Thymus (tissue), 14 donors: ENCODE measurements at places on chromosomes 16 and 17.

- H3K4me1 ChIP-seq: peaks cover 29% of the 10 kb centered on the region
- no peak overlapping the region for H3K27ac ChIP-seq
- DNase-seq: no peak
- peaks cover 77% of the 10 kb centered on the region for H3K27me3 ChIP-seq
- H3K36me3 ChIP-seq: no peaks in the 10 kb centered on the region
- H3K4me3 ChIP-seq: no peak overlapping the region
Observed at GRCh38 chr16:2019921-2020831, 591 bp downstream of the NPW start.

GRCh38 chr17:67647482-67647881 is 70.3 kb upstream of the NOL11 start:
- DNase-seq: no peak
- no peak overlapping the region for H3K4me3 ChIP-seq
- no peaks in the 10 kb centered on the region for H3K27me3 ChIP-seq
- no peaks in the 10 kb centered on the region for H3K4me1 ChIP-seq
- H3K27ac ChIP-seq: no peak overlapping the region
- H3K36me3 ChIP-seq: no peaks in the 10 kb centered on the region

- DNase-seq: no peak
- H3K27ac ChIP-seq: peak overlapping the region; percentile 81
- no peaks in the 10 kb centered on the region for H3K36me3 ChIP-seq
Observed at GRCh38 chr16:88782454-88783390, 2.3 kb downstream of the PIEZO1 start.

- peak overlapping the region; percentile 41 for H3K27ac ChIP-seq
- H3K36me3 ChIP-seq: no peaks in the 10 kb centered on the region
- no peak for DNase-seq
- peaks cover 17% of the 10 kb centered on the region for H3K4me1 ChIP-seq
- no peaks in the 10 kb centered on the region for H3K27me3 ChIP-seq
- H3K4me3 ChIP-seq: no peak overlapping the region
Observed at GRCh38 chr16:31453255-31454204, 5.8 kb upstream of the ARMC5 start.

- DNase-seq: no peak
- H3K4me1 ChIP-seq: no peaks in the 10 kb centered on the region
- no peak overlapping the region for H3K4me3 ChIP-seq
- peaks cover 5% of the 10 kb centered on the region for H3K36me3 ChIP-seq
- H3K27me3 ChIP-seq: no peaks in the 10 kb centered on the region
Observed at GRCh38 chr17:16258901-16259300, 41.9 kb downstream of the PIGL start.

GRCh38 chr17:59771093-59771492 is 63.6 kb downstream of the VMP1 start:
- no peak overlapping the region for H3K27ac ChIP-seq
- no peaks in the 10 kb centered on the region for H3K4me1 ChIP-seq
- no peak for DNase-seq
- peaks cover 14% of the 10 kb centered on the region for H3K36me3 ChIP-seq
- H3K4me3 ChIP-seq: no peak overlapping the region

DNA sequence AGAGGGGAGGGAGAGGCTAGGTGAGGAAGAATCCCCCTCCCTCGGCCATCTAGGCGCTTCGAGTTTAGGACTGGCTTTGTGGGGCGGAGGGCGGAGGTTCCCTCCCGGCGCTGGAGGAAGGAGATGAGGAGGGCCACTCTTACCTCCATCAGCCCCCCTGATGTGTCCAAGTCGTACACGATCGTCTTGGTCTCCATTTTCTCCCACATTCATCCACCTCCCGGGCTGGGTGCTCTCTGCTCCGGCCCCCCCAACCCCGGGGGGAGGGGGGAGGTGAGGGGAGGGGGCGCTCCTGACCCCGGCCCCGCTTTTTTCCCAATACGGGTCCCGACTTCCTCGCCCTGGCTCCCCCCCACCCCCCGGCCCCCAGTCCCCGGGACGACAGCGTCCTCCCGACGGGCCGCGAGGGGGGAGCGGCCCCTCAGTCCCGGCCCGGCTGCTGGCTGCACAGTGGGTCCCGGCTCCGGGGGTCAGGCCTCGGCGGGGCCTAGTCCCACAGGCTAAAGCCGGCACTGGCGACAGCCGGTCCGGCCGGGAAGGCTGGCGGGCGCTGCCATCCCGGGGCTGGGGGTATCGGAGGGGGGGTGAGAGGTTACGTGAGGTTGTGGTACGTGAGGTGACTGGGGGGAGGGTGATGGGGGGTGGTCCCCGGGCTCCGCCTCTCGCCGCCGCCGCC is 428 bp downstream of the PHF12 start:
- peak overlapping the region; percentile 72 for H3K4me3 ChIP-seq
- H3K27me3 ChIP-seq: no peaks in the 10 kb centered on the region
- H3K36me3 ChIP-seq: peaks cover under 1% of the 10 kb centered on the region
- peaks cover 45% of the 10 kb centered on the region for H3K4me1 ChIP-seq
